ENCODE measurements at places on chromosomes 1 and 21.

DNA sequence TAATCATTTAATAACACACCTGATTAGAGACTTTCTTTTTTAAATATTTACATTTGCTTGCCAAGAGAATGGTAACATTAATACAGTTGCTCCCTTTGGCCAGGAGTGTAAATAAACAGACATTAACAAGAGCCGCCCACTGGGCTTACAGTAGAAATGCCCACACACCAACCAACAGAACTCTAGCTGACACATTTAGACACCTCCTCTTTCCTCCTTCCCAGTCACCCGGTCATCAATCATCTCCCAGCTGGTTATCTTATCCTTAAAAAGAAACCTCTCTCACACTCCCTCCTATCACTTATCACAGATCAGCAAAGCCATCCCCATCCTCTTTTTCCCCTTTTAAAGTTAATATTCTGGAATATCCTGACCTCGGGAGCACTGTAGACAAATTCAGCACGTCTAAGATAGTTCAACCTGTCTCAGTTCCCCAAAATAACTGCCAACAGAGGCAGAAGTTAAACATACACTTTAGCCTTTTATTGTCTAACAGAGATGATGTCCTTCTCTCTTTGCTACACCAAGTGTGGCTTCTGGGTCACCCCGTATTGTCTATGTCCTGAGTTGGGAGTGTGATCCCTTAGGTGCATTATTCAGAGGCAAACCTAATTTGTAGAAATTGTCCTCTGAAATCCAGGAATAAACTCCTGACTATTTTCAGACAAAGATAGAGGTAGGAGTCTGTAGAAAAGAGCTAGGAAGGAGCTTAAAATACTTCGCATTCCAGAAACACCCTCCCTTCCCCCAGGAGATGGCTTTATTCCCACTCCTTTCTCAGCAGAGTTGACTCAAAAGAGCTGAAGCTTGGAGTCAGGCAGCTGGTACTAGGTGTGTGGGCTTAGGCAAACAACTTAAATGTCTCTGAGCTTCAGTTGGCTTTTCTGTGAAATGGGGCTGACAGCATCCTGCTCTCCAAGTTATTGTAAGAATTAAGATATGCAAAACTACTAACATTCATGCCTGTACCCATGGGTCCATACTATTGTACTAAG is 8.8 kb downstream of the MYCL start:
- no peak for DNase-seq

DNA sequence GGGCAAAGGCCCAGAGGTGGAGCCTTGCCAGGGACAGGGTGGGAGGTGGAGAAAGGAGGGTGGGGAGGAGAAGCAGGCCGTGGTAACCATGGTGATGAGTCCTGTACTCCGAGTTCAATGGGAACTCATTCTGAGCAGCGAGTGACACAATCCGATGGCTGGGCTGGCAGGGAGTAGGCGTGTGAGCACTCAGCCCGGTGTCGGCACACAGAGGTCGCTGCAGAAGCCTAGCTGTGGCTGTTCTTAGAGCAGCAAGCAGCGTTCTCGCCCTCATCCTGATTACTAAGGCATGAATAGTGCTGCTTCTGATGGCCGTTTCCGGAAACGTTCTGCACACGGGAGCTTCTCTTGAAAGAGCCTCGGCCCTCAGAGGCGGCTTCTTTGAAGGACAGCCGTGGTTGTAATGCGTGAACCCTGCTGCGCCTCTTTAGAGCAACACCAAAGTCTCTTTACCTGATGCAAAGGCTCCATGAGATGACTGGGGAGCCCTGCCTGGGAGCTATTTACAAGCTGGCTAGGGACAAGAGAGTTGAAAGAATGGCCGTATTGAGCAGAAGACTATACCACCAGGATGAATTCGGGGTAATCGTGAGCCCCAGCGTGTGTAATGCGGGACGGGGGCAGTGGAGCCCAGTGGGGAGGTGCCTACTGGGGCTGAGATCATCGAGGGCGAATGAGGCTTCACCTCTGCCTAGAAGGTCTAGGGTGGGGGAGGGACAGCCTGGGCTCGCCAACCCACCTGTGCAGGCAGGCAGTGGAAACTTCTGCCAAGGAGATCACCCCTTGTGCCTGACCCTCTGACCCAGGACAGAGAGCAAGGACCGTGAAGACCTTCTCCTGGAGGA is 72.8 kb upstream of the PAX7 start:
- peak; percentile 5 for DNase-seq

GRCh38 chr1:64701071-64701470 is 43.8 kb upstream of the RAVER2 start:
- no peak for DNase-seq

DNA sequence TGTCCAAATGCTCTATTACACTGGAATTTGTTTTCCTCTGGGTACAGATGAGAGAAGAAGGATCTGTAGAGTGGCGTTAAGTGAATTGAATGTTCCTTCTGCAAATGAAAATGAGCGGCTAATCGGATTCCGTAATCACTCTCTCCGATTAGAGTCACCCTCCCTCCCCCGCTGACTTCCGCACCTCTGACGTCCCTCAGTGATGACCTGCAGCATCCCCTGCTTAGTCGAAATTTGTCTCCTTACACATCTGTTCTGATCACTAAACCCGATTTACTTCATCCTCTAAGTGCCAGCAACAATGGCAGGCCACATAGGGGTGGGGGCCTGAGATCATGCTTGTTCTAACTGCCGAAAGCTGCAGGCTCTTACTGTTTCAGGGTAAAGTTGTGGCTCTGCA is 378.7 kb downstream of the SEC16B start:
- no peak for DNase-seq

DNA sequence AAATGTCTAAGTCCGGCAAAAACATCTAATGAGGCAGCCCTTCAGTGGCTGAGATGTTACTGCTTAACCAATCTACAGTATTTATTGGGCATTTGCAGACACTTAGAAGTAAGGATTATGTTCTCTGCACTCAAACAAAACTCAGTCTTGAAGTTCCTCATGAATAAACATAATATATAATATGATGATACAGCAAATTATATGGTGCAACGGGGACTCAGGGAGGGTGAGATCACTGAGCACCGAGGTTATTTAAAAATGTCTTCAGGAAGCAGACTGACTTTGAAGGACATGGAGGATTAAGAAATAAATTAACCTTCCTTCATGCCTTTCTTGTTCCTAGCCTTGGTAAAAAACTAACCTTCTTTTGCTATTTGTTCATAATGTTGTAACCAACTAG is 27.9 kb downstream of the WDR64 start:
- DNase-seq: no peak
